Colonic mucosa (tissue), 4 donors: ENCODE measurements at places on chromosomes 7 and 10. TPM values are rescaled to one million over a fixed set of nuclear protein-coding genes. Genes with fewer than 3 reads are reported as not detected.

- DNase-seq: no peak
- H3K4me3 ChIP-seq: no peak overlapping the region
- H3K27ac ChIP-seq: no peak overlapping the region
- H3K4me1 ChIP-seq: no peaks in the 10 kb centered on the region
- H3K27me3 ChIP-seq: no peaks in the 10 kb centered on the region
Observed at GRCh38 chr10:110137142-110137545, 70.3 kb upstream of the MXI1 start.

- H3K4me1 ChIP-seq: no peaks in the 10 kb centered on the region
- H3K4me3 ChIP-seq: no peak overlapping the region
- H3K36me3 ChIP-seq: no peaks in the 10 kb centered on the region
- H3K27me3 ChIP-seq: no peaks in the 10 kb centered on the region
- no peak overlapping the region for H3K27ac ChIP-seq
- DNase-seq: no peak
Observed at GRCh38 chr10:77741746-77742145, 104.1 kb upstream of the KCNMA1 start.

GRCh38 chr7:149873970-149874643 is 338 bp downstream of the ATP6V0E2 start:
- peak overlapping the region; percentile 95 for H3K4me3 ChIP-seq
- peak; percentile 23 for DNase-seq
- no peaks in the 10 kb centered on the region for H3K4me1 ChIP-seq
- no peak overlapping the region for H3K27ac ChIP-seq

- H3K4me1 ChIP-seq: no peaks in the 10 kb centered on the region
- no peak overlapping the region for H3K4me3 ChIP-seq
- no peaks in the 10 kb centered on the region for H3K27me3 ChIP-seq
- no peak for DNase-seq
- H3K27ac ChIP-seq: no peak overlapping the region
- H3K36me3 ChIP-seq: no peaks in the 10 kb centered on the region
Observed at GRCh38 chr10:102970562-102971340, 52.7 kb downstream of the CNNM2 start.

GPRIN2 gene
- total RNA-seq: 32.3 TPM

EPDR1 gene
- total RNA-seq: 8.5 TPM

GRCh38 chr10:21570761-21571521 is 36.9 kb downstream of the MLLT10 start:
- H3K36me3 ChIP-seq: no peaks in the 10 kb centered on the region
- H3K27me3 ChIP-seq: no peaks in the 10 kb centered on the region
- no peak overlapping the region for H3K27ac ChIP-seq
- H3K4me3 ChIP-seq: no peak overlapping the region
